Foreskin keratinocyte (primary cell): ENCODE measurements at places on chromosomes 2 and 18.

GRCh38 chr2:152037743-152038435 lies 61.0 kb downstream of the CACNB4 start:
- no peak for DNase-seq

DNA sequence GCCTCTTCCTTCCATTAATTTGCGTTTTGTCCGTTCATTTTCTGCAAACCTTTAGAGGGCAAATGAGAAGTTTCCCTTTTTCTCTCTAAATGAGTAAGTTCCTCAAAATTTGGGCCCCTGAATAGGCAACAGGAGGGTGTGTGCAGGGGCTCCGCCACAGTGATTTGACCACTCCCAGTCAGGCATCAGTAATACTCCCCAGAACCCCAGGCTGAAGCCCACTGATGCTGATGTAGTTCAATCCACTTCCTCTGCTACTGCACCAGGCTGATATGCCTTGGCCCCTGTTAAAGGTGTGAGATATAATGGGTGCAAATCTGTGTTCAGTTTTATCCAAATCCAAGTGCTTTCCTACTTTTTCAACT lies 1150.0 kb downstream of the RPIA start:
- DNase-seq: no peak

DNA sequence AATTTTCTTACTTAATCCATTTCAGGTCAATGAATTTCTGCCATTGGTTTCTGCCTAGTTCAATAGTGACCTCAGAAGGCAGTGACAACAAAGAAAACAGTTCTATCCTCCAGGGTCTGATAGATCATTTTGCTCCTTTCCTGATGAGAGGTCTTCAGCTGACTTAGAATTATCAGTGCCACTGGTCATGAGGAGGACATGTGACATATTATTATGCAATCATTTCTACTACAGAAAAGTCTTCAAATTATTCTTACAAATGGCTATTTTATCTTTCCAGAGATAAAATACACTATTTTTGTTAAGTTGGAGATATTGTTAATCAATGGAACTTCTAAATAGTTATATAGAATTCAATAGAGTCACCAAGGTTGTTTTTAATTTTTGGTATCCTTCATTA lies 360.0 kb upstream of the GALNT5 start:
- DNase-seq: no peak

GRCh38 chr2:185391543-185391942 lies 347.1 kb upstream of the FSIP2 start:
- DNase-seq: no peak

DNA sequence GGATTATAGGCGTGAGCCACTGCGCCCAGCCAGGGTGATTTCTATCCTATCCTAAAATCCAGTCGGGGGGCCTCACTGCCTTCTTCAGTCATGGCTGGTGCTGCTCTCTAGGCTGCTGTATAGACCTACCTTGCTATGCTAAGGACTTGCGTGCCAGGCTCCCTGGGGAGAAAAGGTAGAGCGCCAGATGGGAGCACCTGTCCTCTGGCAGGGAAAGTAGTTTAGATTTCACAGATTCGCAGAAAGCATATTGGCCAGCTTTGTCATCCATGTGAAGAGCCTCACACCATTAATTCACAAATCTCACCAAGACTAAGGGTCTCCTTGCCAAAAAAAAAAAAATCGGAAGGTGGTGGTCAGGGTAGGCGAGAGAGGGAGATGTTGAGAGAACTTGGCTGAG lies 217.6 kb downstream of the ATAD2B start:
- DNase-seq: no peak

- DNase-seq: no peak
These were observed 46.3 kb downstream of the MERTK start for GRCh38 chr2:111944531-111945210.

DNA sequence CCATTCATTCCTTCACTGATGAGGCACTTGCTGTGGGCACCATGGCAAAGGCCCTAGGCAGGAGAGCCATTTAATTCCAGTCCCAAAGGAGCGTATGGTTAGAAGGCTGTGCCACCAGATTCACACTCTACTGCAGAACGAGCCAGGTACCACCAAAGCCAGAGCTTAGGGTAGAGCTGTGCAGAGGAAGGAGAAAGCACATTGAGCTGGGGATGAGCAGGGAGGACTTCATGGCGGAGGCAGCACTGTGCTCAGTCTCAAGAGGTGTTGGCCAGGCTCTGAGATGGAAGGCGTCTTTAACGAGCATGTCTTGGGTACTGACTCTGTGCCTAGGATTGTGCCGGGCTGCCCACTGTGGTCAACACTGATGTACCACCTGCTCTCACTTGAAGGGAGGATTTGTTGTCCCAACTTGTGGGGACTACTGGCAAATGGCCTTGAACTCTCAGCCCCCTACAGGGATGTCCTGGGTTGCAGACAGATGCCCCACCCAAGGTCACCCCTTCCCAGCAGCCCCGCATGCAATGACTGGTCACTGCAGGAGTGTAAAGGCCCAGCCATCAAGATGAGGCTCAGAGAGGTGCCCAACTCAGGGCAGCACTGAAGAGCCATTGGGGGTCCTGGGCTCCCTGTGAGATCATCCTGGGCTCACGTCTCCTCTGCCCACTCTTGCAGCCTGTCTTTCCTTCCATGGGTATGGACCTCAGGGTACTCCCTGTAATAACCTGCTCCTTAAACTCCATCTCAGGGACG lies 251.4 kb downstream of the GLI2 start:
- DNase-seq: no peak

DNA sequence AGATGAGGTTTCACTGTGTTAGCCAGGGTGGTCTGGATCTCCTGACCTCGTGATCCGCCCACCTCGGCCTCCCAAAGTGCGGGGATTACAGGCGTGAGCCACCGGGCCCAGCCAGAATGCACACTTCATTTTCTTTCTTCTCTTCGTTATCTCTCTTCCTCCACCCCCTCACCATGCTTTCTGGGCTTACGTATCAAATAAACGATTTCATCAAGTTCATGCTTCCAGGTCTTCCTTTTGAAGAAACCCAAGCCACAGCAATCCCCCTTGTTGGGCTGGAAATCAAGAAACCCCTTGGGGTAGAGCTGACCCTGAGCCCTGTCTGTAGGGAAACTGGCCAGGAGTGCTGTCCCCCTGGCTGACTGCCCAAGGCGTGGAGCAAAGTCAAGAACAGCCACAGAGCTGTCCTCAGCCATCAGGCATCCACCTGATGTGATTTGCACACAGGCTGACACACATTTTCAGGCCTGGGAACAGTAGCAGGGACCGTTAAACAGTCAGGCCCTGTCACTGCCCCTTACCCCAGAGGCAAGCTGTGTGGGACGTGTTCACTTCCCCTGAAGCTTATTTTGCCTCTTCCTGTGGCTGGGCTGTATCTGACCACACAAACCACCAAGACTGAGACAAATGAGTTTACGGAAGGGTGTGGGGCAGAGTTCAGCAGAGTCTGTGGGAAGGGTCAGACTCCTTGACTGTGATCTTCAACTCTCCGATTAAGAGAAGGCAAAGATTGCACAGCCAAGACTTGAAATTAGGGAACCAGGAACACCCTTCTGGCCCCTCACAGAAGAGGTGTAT lies 15.1 kb upstream of the NMUR1 start:
- no peak for DNase-seq

GRCh38 chr2:120272763-120273481 lies 20.3 kb downstream of the RALB start:
- DNase-seq: no peak

DNA sequence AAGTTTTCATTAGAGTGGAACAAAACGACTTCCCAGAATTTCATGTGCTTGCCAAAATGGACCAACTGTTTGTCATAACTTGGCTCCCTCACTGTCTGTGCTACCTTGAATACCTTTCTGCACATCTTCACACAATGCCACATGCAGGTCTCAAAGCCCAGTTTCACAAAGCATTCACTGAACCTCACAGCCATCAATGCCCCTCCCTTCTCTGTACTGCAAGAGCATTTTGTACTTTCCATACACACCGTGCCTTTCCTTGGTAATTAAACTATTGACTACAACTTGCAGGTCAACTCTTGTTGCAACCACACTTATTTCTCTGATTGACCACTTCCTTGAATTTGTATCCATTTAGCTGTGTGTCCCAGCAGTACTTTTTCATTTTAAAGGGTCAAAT lies 50.5 kb downstream of the PAX3 start:
- no peak for DNase-seq

DNA sequence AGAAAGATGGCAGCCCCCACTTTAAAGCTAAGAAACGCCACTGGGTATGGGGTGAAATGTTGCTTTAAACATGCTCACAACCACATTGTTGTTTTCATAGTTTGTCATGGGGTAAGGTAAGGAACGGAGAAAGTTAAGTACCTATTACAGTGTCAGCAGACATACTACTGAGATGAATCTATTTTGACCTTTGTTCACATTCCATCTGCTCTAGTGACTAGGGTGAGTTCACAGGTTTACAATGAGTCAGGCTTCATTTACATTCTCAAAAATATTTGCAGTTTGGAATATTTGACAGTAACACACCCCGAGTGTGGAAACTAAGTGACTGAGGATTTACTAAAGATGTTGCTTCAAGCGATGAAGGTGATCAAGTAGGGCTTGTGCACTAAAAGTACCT lies 428.7 kb upstream of the ACVR2A start:
- DNase-seq: peak; percentile 88

- DNase-seq: no peak
These were observed 205 bp downstream of the TET3 start for GRCh38 chr2:73984922-73985307.

GRCh38 chr2:181241797-181242196 lies 215.4 kb upstream of the ITGA4 start:
- no peak for DNase-seq

DNA sequence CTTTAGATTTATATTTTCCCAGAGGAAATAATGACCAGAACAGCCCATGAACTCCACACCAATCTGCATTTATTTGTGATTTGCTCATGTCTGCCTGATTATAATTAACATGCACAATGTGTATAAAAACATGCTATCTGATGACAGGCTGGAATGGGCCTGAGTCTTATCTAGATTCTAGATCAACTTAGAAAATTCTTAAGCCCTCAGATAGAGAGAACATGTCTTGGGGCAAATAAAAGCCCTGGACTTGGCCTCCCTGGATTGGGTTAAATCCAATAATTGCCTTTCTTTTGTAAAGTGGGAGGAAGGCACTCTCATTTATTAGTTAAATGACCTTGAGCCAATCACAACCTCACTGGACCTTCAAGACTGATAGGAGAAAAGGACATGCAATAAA lies 61.8 kb downstream of the EVA1A start:
- DNase-seq: no peak

- no peak for DNase-seq
These were observed 35.9 kb upstream of the MYO1B start for GRCh38 chr2:191209340-191209739.

GRCh38 chr2:21759819-21760218 lies 636.1 kb downstream of the TDRD15 start:
- no peak for DNase-seq

- DNase-seq: no peak
These were observed 25.6 kb downstream of the ARHGAP28 start for GRCh38 chr18:6755107-6755506.

DNA sequence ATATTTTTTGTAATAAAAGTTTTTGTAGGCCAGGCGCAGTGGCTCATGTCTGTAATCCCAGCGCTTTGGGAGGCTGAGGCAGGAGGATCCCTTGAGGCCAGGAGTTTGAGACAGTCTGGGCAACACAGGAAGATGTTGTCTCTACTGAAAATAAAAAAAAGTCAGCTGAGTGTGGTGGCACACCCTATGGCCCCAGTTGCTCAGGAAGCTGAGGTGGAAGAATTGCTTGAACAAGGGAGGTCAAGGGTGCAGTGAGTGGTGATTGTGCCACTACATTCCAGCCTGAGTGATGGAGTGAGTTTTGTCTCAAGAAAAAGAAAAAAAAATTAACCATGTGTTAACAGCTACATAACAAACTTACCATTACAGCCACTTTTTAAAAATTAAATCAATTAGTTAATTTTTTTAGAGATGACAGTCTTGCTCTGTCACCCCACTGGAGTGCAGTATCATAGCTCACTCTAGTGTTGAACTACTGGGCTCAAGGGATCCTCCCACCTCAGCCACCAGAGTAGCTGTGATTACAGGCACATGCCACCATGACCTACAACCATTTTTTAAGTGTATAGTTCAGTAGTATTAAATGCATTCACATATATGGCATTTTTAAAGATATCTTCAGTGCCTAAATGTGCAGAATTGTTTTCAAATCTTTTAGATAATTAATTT lies 67.2 kb upstream of the ACYP2 start:
- DNase-seq: no peak

- DNase-seq: no peak
These were observed 290.1 kb upstream of the KLHL14 start for GRCh38 chr18:33062834-33063364.

GRCh38 chr2:228599297-228599696 lies 417.8 kb upstream of the SPHKAP start:
- DNase-seq: no peak

DNA sequence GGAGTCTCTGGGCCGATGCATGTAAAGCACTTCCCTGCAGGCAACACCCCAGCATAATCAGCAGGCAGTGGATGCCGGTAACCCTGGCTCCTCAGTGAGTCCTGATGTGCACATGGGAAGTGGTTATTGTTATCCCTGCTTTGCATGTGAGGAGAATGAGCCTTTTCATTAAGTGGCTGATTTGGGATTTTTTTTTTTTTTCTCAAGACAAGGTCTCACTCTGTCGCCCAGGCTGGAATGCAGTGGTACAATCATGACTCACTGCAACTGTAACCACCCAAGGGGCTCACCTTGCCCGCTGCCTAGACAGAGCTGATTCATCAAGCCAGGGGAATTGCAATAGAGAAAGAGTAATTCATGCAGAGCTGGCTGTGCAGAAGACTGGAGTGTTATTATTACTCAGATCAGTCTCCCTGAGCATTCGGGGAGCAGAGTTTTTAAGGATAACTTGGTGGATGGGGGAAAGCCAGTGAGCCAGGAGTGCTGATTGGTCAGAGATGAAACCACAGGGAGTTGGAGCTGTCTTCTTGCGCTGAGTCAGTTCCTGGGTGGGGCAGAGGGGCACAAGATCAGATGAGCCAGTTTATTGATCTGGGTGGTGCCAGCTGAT lies 95.4 kb downstream of the SOCS6 start:
- peak; percentile 96 for DNase-seq

DNA sequence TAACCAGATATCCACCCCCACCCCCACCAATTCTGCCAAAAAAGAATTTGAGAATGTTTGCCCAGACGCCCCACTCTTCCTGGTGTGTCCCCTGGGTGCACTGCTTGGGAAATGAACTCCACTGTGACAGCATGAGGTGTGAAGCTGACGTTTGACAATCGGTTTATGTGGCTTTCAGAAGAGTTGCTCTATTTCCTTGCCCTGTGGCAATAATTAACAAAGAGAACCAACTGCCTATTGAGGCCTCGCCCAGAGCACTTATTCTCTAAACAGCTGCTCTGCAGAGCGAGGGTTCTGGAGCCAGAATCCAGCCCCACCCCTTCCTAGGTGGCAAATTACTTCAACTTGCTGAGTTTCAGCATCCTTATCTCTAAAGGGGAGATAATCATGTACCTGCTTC lies 115.8 kb upstream of the SIX3 start:
- no peak for DNase-seq

DNA sequence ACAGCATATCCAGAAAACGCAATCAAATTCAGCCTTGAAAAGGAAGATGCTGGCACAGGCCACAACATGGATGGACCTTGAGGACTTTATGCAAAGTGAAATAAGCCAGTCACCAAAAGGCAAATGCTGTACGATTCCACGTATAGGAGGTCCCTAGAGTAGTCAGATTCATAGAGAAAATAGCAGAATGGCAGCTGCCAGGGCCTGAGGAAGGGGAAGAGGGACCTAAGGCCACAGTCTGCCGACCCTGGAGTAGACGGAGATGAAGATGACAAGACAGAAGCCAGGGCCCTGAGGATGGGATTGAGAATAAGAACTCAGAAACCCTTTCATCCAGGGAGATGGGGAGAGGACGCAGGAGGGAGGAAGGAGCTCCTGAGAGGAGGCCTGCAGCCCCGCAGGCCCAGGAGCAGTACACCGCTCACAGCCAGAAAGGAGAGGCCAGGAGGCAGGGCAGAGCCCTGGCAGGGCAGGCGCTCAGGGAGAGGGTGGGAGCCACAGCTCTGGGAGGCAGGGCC lies 8.1 kb upstream of the MTERF4 start:
- DNase-seq: no peak
